ENCODE measurements at places on chromosomes 5 and 9.
A peak's percentile ranks its signal among the peaks of the same experiment; 100 is the strongest.

DNA sequence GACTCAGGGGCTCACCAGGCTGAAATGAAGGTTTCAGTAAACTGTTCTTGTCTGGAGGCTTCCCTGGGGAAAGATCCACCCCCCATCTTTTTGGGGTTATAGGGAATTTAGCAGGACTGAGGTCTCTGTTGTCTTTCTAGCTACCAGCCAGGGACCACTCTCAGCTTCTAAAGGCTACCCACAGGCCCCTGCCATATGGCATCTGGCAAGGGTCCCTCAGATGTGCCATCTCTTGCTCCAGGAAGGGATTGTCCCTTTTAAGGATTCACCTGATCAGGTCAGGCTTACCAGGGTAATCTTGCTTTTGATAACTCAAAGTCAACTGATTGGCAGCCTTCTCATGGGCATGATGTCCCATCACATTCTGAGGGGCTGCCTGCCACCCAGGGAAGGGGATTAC is 65.0 kb downstream of the NSUN2 start:
- DNase-seq: no peak

GRCh38 chr5:167819406-167819805 is 472.0 kb upstream of the WWC1 start:
- no peak for DNase-seq

GRCh38 chr9:79477955-79478771 is 93.6 kb upstream of the TLE4 start:
- DNase-seq: peak; percentile 82

GRCh38 chr5:179595916-179596315 is 27.6 kb downstream of the HNRNPH1 start:
- no peak for DNase-seq

- DNase-seq: no peak
These were observed 214.9 kb upstream of the DAB2 start for GRCh38 chr5:39639618-39640089.

- DNase-seq: no peak
These were observed 10.4 kb upstream of the APTX start for GRCh38 chr9:33011831-33012230.

GRCh38 chr9:91755761-91756509 is 194.1 kb downstream of the ROR2 start:
- DNase-seq: no peak

GRCh38 chr9:33480106-33480505 is 6.4 kb upstream of the NOL6 start:
- no peak for DNase-seq

GRCh38 chr5:143052967-143053682 is 282.9 kb downstream of the ARHGAP26 start:
- DNase-seq: no peak

DNA sequence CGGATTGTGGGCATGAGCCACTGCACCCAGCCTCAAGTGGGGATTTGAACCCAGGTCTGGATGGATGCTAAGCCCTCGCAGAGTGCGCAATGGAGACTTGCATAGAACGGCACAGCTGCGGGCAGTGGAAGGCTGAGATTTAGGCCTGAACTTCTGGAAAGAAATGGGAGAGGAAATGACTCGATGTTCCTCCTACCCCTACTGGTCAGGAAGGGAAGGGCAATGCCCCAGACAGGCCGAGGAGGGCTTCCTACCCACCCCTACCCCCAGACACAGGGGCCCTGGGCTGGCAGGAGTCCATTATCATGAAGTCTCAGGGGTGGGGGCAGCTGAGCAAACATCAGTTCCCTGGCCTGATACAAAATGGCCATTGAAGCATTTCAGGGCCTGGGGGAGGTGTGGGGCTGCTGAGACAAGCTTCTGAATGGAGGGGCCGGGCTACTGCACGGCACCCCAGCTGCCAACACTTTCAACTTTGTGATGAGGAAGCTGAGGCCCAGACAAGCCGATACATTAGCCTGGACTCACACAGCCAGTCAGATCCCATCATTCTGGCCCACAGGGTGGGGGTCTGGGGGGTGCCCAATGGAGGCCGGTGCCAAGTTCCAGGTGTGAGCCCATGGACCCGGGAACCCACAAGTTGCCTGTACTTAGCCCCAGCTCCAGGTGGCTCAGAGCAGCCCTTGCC is 13.5 kb upstream of the WDR38 start:
- DNase-seq: peak; percentile 81

GRCh38 chr9:134330590-134330989 is 4.3 kb downstream of the RXRA start:
- no peak for DNase-seq

- no peak for DNase-seq
These were observed 457.7 kb downstream of the ANXA1 start for GRCh38 chr9:73609381-73609780.

DNA sequence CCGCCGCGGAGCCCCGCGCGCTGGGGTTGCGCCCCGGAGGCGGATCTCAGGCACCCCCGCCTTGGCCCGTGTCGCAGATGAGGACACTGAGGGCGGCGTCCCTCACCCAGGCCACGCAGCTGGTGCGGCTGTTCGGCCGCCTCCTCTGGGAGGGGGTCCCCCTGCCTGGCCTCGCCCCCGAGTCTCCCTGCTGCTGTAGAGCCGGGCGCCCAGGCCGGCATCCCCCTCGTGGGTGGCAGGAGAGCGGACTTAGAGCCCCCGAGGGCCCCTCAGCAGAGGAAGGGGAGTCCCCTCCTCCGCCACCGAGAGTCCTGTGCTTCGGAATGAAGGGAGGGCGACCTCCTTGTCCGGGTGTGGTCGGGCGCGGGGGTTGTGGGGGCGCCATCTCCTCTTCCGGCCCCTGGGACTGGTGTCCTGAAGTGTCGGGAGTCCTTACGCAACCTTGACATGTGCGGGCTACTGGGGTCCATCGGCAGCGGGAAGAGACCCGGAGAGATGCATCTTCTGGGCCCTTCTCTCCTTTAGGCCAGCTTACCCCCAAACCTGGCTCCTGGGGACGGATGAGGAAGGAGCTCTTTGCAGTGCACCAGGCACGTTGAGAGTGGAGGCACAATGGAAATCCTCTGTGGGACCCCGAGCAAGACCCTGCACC is 11.7 kb upstream of the EXOSC2 start:
- DNase-seq: no peak

- no peak for DNase-seq
These were observed 134.1 kb upstream of the RAPGEF1 start for GRCh38 chr9:131873891-131874440.

- no peak for DNase-seq
These were observed 27.4 kb downstream of the CENPK start for GRCh38 chr5:65535529-65535987.

DNA sequence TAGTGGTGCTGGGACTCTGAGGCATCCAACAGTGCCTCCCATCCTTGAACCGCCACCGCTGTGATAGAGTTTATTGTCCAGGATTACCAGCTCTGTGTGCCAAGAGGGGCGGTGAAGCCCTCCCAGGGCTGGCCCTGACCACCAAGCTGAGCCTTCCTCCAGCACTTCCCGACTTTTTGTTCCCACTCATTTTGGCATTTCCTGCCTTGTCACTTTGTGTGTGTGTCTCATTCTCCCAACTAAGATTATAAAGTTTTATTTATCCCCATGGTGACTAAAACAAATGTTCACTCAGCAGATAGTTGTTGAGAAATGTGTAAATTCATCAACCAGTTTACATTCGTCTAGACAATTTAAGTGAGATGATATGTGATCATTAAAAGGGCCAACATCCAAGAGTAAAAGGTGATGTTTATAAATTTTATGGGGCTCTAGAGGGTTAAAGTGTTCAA is 2.5 kb downstream of the F2R start:
- no peak for DNase-seq

- DNase-seq: peak; percentile 79
These were observed at the start of gene TGFBI for GRCh38 chr5:136028782-136029742. TGFBI (plus strand) TSS chr5:136028988; CDS start chr5:136029056, 68 bp downstream.

- DNase-seq: no peak
These were observed 1.3 kb downstream of the ADRB2 start for GRCh38 chr5:148827723-148828122.

- DNase-seq: peak; percentile 37
These were observed 275.3 kb upstream of the IL12B start for GRCh38 chr5:159605585-159605984.

- DNase-seq: peak; percentile 23
These were observed 2.8 kb upstream of the UBAP1 start for GRCh38 chr9:34176089-34176488.

GRCh38 chr9:98536542-98537173 is 172.1 kb downstream of the GABBR2 start:
- peak; percentile 60 for DNase-seq

DNA sequence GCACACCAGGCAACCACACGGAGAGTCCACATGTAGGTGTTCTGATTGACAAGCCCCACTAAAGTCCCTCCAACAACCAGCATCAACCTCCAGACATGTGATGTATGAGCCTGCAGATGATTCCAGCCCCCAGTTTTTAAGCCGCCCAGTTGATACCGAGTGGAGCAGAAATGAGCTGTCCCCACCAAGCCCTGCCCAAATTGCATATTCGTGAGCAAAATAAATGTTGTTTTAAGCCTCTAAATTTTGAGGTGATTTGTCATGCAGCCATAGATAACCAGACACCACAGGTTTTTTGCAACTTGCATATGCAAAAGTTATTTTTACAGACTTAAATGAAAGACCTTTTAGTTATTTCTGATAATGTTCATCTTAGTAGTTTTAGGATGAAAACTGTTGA is 187.7 kb downstream of the PIK3R1 start:
- DNase-seq: no peak

DNA sequence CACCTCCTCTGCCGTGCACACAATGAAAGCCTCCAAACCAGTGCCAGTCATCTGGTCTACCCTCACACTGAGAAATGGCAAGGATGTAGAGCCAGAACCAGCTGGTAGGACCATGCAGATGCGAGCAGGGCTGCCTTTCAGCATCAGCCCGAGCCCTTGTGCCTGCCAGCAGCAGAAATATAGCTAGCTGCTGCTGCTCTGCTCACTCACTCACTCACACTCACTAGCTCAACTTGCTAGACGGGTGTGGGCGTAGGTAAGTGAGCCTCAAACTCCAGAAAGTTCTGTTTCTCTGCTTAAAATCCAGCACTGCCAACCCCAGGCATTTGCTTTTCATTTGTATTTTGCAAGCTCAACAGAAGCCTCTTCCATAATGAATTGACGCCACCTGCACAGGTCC is 114.0 kb downstream of the DRD1 start:
- DNase-seq: no peak

GRCh38 chr5:123125962-123126732 is 37.1 kb downstream of the PRDM6 start:
- no peak for DNase-seq

DNA sequence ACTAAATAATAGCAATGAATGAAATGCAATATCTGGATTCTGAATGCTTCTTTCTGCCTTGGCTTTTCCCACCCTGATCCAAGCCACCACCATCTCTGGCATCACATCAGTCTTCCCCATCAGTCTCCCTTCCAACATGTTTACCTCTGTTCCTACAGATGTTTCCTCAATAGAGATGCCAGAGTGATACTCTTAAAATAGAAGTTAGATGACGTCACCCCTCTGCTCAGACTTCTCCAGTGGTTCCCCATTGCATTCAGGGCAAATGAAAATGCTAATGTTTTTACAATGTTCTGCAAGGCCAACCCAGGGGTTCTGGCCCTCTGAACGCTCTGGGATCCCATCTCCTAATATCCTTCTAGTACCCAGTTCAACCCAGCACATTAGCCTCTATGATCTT is 305.8 kb downstream of the TRIM32 start:
- no peak for DNase-seq

- DNase-seq: no peak
These were observed 417.1 kb downstream of the BNC2 start for GRCh38 chr9:16453390-16453789.

GRCh38 chr9:7273575-7273974 is 515.8 kb downstream of the KDM4C start:
- DNase-seq: peak; percentile 27

DNA sequence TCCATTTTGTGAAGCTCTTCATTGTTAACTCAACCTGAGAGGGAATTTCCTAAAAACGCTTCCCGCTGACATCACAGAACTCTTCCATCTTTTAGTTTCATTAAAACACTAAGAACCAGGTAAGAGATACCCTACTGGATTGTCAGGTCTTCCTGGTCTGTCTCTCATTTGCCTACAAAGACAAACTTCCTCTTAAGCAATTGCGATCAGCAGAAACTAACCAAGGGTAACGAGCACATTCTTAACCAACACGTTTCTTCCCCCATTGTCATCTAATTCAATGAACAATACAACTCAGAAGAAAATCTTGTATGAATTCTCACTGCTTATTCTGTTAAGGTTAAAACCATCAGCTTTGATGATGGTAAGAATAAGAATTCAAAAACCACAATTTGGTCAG is 6.6 kb downstream of the FBXW11 start:
- DNase-seq: peak; percentile 61

GRCh38 chr9:33297432-33297831 is 7.1 kb downstream of the NFX1 start:
- DNase-seq: no peak

DNA sequence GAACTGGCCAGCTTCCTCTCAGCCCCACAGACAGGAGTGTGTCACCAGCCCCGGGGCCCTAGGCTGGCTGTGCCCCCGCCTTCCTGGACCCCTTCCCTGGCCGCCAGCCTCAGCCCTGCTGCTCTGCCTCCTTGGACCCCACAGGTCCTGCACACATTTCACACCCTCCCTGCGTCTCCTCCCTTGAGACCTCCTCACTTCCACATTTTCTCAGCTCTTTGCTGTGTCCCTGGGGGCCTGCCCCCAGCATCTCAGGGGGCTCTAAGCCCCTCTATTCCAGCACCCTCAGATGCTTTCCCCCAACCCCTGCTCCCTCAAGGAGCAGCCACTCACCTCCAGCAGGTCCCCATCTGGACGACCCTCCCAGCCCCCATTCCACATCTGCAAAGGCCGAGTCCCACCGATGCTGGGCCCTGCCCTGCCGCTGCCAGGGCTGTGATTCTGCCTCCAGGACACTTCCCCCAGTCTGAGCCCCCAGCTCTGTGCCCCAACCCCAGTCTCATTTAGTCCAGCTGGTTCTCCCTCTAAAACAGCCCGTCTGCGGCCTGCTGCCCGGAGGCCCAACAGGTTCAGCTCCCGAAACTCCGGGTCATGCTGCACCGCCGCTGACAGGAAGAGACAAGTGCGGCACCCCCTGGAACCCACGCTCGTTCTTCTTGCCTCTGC is 4.2 kb downstream of the SLC34A3 start:
- no peak for DNase-seq

Data from mesendoderm (in vitro differentiated cells).